ENCODE measurements at places on chromosomes 12 and 14.

DNA sequence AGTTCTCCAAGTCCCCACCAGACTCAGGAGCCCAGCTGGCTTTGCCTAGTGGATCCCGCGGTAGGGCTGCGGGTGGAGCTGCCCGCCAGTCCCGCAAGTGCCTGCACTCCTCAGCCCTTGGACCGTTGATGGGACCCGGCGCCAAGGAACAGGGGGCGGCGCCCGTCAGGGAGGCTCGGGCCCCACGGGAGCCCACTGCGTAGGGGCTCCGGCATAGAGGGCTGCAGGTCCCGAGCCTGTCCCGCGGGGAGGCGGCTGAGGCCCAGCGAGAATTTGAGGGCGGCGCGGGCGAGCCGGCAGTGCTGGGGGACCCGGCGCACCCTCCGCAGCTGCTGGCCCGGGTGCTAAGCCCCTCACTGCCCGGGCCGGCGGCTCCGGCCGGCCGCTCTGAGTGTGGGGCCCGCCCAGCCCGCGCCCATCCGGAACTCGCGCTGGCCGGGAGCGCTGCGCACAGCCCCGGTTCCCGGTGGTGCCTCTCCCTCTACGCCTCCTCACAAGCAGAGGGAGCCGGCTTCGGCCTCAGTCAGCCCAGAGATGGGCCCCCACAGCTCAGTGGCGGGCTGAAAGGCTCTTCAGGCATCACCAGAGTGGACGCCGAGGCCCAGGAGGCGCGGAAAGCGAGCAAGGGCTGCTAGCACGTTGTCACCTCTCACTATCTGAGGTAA lies 452.4 kb upstream of the LRFN5 start:
- no peak for DNase-seq

- no peak for DNase-seq
Measured at GRCh38 chr12:64752833-64753238, 6.4 kb downstream of the GNS start.

DNA sequence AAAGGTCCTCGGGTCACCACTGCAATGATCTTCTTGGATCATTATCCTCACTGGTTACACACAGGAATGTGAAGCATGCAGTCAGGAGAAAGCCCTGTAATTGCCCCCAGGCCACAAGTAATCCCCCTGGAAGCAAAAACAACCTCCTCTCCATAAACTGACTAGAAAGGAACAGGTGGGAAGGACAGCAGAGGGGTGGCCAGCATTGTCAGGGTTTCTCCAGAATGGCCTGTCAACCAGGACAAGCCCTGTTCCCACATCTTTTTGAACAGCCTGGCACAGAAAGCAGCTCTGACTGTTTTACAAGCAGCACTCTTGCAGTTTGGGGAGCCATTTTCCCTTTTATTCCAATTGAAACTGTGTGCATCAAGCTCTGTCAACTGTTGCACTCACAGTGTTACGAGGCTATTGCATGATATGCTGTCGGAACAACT lies 36.1 kb downstream of the TMCC3 start:
- DNase-seq, result no peak

- no peak for DNase-seq
Measured at GRCh38 chr12:120783197-120783596, 57.6 kb downstream of the ACADS start.

GRCh38 chr14:55691659-55692058 lies 111.7 kb downstream of the KTN1 start:
- no peak for DNase-seq

DNA sequence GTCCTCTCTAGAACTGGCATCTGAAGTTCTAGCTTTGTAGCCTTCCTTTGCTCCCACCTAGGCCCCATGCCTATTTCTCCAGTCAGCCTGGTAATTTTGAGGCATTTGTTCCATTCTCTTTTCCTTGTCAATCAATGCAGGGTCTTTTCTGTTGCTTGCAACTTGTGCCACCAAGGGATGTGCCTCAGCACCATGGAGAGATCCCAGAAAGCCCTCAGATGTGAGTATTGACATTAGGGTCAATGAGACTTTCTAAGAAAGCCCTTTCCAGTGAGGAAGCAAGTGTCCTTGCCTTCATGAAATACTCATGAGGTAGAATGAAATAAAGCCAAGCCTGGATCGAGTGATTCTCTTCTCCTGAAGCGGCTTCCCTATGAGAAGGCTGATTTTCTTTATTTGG lies 213.9 kb downstream of the SLC15A4 start:
- DNase-seq, result no peak

DNA sequence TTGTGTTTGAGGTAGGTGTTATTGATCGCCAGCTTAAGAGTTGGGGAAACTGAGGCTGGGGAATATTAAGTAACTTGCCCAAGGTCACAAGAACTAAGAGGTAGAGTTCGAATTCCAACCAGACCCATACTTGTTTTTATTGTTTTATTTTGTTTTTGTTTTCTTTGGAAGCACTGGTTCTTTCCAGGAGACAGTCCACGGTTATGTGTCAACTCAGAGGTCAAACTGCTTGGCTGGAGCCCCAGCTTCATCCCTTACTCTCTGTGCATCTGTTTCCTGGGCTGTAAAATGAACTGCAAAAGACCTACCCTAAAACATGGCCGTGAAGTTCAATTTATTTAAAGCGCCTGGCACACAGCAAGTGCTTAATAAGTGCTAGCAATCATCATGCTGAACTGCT lies 74.4 kb upstream of the MAP1LC3B2 start:
- DNase-seq, result no peak

GRCh38 chr14:105080161-105080560 lies 14.9 kb upstream of the GPR132 start:
- DNase-seq, result no peak

DNA sequence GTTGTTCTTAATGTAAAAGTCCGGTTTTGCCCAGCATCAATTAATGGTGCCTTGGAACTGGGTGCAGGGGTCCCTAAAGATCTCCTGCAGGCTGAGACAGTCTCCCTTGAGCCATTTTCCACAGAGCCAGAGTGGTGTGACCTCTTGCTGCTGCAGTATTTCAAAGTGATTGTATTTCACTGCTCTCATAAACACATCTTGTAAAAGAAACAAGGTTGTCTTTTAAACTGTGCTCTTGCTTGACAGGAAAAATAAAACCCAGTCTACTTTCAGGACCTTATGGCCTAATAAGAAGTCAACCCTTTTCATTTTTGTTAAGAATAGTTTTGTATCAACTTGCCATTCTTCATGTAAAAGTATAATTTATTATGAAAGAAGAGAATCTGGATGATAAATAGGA lies 44.7 kb downstream of the TMEM117 start:
- no peak for DNase-seq

DNA sequence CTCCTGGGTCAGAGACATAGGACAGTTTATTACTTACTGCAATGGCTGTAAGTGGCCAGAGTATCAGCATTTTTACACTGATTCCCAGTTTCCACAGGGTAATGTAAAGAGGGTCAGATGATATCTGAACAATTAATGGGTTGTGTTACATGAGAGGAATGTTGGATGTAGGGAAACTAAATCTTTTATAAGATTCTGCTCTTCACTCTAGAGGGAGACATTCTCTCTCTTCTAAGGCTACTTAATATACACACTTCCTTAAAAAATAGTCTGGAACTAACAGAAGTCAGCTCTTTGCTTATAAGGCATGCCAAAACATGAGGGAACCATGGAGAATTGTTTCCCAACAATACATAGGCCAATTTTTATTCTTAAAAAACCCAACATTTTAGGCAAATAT lies 389.8 kb downstream of the ETNK1 start:
- DNase-seq, result no peak

- no peak for DNase-seq
Measured at GRCh38 chr12:63838411-63838810, 6.1 kb upstream of the SRGAP1 start.

- no peak for DNase-seq
Measured at GRCh38 chr12:104010606-104011169, 39.3 kb downstream of the GLT8D2 start.

GRCh38 chr12:47903151-47903611 lies 1.6 kb downstream of the VDR start:
- no peak for DNase-seq

DNA sequence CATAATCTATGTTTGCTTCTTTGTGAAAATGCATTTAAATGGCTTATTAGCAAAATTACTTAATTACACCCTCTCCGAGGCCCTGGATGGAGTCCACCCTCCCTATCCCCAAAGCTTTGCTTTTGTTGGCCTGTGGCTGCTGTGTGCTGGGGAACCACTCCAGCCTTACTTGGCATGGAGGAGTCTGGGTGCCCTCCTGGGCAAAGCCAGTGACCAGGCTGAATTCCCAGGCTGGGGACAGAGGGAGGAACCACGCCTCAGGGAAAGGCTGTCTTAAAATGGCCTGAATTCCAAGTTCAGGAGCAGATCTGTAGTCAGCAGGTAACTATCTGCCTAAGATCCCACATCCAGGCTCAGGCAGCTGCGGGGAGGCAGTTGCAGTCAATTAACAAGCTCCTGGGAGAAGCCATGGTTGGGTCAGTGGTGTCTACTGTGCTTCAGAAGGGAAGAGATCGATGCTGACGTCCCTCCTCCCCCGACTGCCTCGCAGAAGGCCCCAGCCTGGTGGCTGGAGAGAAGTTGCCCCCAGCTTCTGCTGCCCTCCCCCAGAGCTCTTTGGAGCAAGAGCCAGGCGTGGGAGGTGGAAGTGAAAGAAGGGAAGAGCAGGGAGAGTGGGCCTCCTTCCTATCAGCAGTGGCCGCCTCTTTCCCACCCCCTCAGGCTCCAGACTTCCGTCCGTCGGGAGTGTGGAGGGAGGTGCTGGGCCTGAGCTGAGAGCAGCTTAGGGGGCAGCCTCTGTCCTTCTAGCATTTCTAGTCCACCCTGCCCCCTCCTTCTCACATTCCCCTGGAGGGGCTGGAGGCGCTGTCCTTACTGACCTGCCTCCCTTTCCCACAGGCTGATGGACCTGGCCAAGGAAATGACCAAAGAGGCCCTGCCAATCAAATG lies 11.3 kb downstream of the VASH1 start:
- DNase-seq, result peak; percentile 51

- DNase-seq, result no peak
Measured at GRCh38 chr14:77557391-77557790, 58.8 kb upstream of the ISM2 start.

GRCh38 chr12:52708010-52708409 lies 4.7 kb upstream of the KRT77 start:
- no peak for DNase-seq

GRCh38 chr12:12714276-12715021 lies 2.7 kb upstream of the CDKN1B start:
- DNase-seq, result peak; percentile 25

- DNase-seq, result no peak
Measured at GRCh38 chr12:109815757-109816617, 17.2 kb downstream of the TRPV4 start.

DNA sequence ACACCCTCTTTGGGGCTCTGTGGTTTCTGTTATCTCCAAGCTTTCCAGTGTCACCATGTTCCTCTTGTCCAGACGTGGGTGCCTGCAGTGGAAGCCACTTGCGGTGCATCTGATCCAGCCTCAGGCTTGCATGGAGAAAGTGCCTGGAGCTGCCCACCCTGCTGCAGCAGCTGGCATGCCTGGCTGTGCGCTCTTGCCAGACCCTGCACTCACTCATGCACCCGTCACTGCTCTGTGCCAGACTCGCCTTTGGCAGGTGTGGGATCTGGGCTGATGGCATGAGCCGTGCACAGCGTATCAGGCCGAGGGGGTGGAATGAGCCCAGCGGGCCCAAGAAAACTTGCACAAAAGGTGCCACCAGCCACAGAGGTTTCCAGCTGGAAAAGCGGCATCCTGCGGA lies 105.1 kb downstream of the MNAT1 start:
- no peak for DNase-seq

DNA sequence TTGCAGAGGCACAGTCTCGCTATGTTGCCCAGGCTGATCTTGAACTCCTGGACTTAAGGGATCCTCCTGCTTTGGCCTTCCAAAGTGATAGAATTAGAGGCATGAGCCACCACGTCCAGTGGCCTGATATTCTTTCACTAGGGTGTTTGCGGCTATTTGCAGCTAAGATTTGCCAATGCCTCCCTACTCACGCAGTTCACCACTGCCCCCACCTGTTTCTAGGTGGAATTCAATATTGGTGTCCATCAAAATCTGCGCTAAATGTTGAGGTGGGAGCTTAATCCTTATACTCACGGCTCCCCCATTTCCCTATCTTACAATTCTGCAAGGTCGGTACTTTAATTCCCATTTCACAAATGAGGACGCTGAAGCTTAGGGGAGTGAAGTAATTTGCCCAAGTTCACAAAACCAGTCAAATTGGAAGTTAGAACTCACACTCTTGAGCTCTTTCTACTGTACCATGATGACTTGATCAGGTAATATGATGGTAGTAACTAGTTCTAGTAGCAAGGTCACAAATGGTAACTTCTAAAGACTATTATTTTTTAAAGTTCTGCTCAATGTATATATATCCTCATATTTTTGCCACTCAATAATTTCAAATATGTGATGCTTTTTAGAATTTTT lies 22.1 kb upstream of the LRRC9 start:
- no peak for DNase-seq

GRCh38 chr14:95871531-95871930 lies 5.1 kb upstream of the TUNAR start:
- DNase-seq, result no peak

- DNase-seq, result no peak
Measured at GRCh38 chr14:90303473-90303872, 28.3 kb downstream of the NRDE2 start.

GRCh38 chr14:101236496-101237251 lies 324.6 kb upstream of the DIO3 start:
- no peak for DNase-seq

DNA sequence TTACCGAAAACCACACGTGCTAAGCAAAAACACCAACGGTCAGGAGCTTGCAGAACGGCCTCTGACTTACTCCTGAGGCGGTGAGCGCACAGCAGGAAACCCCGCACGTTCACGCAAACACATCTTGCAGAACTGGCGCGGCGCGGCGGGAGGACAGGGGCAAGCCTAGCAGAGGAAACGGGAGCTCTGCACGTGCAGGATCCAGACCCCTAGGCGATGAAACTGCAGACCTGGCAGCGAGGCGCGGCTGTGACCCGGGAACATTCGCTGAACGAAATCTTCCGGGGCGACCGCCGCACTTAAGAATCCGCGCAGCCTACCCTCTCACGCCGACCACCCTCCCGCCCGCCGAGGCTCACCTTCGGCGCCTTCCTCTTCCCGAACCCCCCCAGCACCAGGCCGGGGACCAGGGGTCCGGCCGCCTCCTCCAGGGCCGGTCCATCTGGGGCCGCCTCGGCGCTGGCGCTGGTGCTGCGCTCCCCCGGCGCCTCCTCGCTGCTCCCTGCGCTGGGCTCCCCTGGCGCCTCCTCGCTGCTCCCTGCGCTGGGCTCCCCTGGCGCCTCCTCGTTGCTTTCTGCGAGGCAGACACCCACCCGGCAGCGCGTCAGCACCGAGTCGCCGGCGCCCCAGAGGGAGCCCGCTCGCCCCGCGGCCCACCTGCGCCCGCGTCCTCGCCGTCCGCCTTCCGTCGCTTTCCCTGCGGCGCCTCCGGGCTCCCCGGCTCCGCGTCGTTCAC lies 615 bp downstream of the DDX51 start:
- no peak for DNase-seq

All from nucleus accumbens (tissue), 56 donors.